ENCODE measurements at places on chromosomes 6 and 20. TPM values are rescaled to one million over a fixed set of nuclear protein-coding genes. Genes with fewer than 3 reads are reported as not detected.

Gene TREML1
- total RNA-seq: 1.2 TPM

- H3K4me3 ChIP-seq: no peak overlapping the region
- no peak overlapping the region for H3K27ac ChIP-seq
- no peaks in the 10 kb centered on the region for H3K36me3 ChIP-seq
- peaks cover 2% of the 10 kb centered on the region for H3K4me1 ChIP-seq
- DNase-seq: no peak
These were observed 36.4 kb upstream of the UTRN start for GRCh38 chr6:144248476-144249301.

Gene ZC2HC1B
- not detected for total RNA-seq

- no peaks in the 10 kb centered on the region for H3K27me3 ChIP-seq
- H3K4me3 ChIP-seq: peak overlapping the region; percentile 22
- peak overlapping the region; percentile 87 for H3K27ac ChIP-seq
- peak; percentile 93 for DNase-seq
These were observed 72.9 kb downstream of the SNX5 start for GRCh38 chr20:17895641-17896171.

Gene KCNK15
- 5.0 TPM for total RNA-seq

Gene CASS4
- 3.4 TPM for total RNA-seq

Gene ANKRD6
- total RNA-seq: 45.9 TPM

DNA sequence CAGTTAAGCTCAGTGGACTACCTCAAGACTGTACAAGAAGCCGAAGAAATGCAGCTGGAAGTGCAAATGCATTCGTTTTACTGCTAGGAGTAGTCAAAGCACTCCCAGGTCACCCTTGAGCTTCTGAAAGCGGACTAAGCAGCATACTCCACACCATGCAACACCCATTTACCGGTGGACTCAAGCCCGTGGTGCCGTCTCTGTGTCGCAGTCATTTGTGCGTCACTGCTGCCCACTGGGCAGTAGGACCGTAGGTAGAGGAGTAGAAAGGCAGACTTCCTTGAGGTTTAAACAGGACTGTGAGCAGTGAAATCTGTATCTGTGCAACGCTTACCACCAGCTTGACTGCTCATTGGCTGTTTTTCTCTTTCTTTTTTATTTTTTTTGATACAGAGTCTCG, 89.0 kb upstream of the FAM8A1 start:
- no peaks in the 10 kb centered on the region for H3K36me3 ChIP-seq
- H3K4me3 ChIP-seq: no peak overlapping the region
- no peak overlapping the region for H3K27ac ChIP-seq
- no peaks in the 10 kb centered on the region for H3K27me3 ChIP-seq
- no peak for DNase-seq
- H3K4me1 ChIP-seq: peaks cover 2% of the 10 kb centered on the region

DNA sequence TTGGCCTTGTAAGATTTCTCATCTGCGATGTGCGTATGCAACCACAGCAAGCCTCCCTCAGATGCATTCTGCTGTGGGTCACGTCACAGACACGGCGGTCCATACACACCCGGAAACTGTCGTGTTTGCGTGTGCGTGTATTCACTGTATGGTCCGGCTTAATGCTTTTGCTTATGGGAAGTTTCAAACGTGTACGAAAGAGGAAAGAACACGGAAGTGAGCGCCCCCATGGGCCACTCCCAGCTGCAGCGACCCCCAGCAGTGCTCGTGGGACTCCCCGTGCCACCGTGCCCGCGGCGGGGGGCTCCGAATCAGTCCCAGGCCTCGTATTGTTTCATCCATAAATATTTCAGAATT, 10.2 kb downstream of the DLL1 start:
- no peak for DNase-seq
- H3K27ac ChIP-seq: no peak overlapping the region
- no peaks in the 10 kb centered on the region for H3K27me3 ChIP-seq
- no peaks in the 10 kb centered on the region for H3K36me3 ChIP-seq
- H3K4me3 ChIP-seq: no peak overlapping the region

Gene TCP11
- total RNA-seq: 0.36 TPM

- H3K27ac ChIP-seq: no peak overlapping the region
- H3K4me3 ChIP-seq: no peak overlapping the region
- H3K36me3 ChIP-seq: no peaks in the 10 kb centered on the region
- no peak for DNase-seq
- H3K27me3 ChIP-seq: no peaks in the 10 kb centered on the region
These were observed 38.0 kb downstream of the TMEM170B start for GRCh38 chr6:11575408-11576033.

DNA sequence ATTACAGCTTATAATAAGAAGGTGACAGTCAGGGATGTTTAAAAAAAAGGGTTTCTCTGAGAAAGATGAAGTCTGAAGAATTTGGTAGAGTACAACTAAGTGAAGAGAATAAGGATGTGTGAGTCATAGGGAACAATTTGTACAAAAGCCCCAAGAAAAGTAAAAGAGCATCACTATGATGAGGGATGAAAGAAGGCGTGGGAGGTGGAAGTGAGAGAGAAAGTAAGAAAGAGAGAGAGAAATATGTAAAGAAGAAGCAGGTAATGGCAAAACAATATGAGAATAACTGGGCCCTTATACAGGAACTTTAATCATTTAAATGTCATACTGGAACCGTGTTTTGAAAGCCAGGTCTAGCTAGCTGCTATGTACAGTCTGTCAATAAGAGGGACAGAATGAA, 179.4 kb downstream of the ASCC3 start:
- DNase-seq: no peak
- no peaks in the 10 kb centered on the region for H3K4me1 ChIP-seq
- H3K27ac ChIP-seq: no peak overlapping the region
- H3K4me3 ChIP-seq: no peak overlapping the region

GRCh38 chr6:131362070-131362469, 211.0 kb upstream of the ARG1 start:
- no peak for DNase-seq
- no peaks in the 10 kb centered on the region for H3K27me3 ChIP-seq
- no peak overlapping the region for H3K4me3 ChIP-seq
- H3K36me3 ChIP-seq: no peaks in the 10 kb centered on the region
- no peaks in the 10 kb centered on the region for H3K4me1 ChIP-seq

Gene MATN4
- 0.69 TPM for total RNA-seq

- H3K36me3 ChIP-seq: no peaks in the 10 kb centered on the region
- H3K27ac ChIP-seq: no peak overlapping the region
- no peak for DNase-seq
- no peak overlapping the region for H3K4me3 ChIP-seq
- no peaks in the 10 kb centered on the region for H3K4me1 ChIP-seq
These were observed 82.8 kb downstream of the MAFB start for GRCh38 chr20:40606237-40606636.

DNA sequence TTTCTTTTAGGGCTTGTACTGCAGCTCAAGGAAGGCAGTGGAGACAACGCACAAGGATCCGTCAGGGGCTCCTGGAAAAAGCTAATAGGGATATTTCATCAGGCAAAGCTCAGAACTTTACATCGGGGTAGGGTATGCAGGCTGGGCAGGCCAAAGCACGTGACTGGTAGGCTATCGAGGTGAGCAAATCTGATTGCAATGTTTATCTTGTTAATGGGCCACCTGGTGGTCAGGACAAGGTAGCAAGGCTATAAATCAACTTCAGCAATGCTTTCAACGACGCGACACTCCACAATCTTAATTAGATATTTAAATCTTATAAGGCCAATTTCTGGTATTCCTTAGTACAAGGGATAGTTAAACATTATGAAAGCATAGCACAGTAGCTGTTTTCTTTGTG, 1302.8 kb upstream of the EYS start:
- no peaks in the 10 kb centered on the region for H3K4me1 ChIP-seq
- H3K27ac ChIP-seq: no peak overlapping the region
- no peaks in the 10 kb centered on the region for H3K27me3 ChIP-seq
- no peak overlapping the region for H3K4me3 ChIP-seq
- DNase-seq: no peak

Gene ADISSP
- total RNA-seq: 21.1 TPM

GRCh38 chr6:129089357-129089756, 206.4 kb downstream of the LAMA2 start:
- no peaks in the 10 kb centered on the region for H3K27me3 ChIP-seq
- no peaks in the 10 kb centered on the region for H3K36me3 ChIP-seq
- H3K4me3 ChIP-seq: no peak overlapping the region
- no peaks in the 10 kb centered on the region for H3K4me1 ChIP-seq
